ENCODE measurements at places on chromosomes 12 and 14.

- DNase-seq, result no peak
These were observed 124.9 kb upstream of the ATXN7L3B start for GRCh38 chr12:74412606-74413230.

DNA sequence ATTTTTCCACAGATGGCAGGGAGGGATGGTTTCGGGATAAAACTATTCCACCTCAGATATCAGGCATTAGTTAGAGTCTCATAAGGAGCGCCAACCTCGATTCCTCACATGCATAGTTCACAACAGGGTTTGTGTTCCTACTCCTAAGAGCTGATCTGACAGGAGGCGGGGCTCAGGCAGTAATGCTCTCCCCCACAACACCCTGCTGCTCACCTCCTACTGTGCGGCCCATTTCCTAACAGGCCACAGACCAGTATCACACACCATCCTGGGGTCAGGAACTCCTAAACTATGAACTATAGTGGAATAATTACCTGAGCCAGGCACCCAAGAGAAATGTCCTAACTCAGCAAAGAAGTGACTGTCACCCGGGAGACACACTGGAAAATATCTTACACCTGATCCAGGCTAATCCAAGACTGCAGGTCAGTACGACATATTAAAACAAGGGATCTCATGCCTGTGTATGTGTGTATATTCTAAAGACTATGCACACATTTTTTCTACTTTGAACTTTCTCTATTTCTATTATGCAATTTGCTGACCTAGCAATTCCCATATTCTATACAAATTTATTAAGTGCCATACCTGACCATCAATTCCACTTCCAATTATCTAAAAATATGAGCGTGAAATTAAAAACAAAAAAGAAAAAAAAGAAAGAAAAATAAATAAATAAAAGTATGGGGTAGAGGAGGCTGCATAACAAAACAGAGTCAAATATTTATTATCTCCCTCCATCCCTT is 4.7 kb downstream of the NAA25 start:
- no peak for DNase-seq

DNA sequence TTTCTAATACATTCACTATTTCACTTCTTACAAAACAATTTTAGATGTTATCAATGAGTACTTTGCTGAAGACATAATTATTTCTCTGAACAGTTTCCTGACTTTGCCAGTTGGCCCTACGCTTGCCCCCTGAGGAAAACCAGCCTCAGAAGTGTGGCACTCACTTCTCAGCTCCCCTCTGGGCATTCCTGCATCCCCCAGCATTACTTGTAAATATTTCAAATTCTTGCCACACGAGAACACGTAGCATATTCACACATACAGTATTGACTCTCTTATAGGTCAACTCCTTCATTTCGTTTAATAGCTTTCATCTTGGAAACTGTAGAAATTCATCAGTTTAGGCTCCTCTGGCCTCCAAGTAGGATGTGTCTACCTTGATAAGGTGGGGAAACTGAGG is 65.2 kb downstream of the OTX2 start:
- no peak for DNase-seq

DNA sequence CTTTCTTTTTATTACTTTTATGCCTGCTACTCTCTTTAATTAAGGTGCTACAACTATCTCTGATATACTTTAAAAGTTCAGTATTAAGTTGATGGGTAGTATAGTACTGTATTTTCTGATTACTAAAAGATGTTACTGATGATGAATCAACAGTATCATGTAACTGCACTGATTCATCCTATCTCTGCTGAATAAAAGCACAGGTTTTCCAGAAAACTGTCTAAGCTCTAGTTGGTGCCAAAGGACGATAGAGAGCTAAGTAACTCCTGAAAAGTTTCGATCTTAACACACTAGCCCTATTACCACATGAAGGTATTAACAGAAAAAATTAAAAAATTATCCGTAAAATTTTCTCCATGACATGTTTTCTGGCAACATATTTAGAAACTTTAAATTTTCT is 2.1 kb downstream of the SCAF11 start:
- DNase-seq, result no peak

- DNase-seq, result no peak
These were observed 276.0 kb downstream of the ADGRD1 start for GRCh38 chr12:131229426-131230339.

DNA sequence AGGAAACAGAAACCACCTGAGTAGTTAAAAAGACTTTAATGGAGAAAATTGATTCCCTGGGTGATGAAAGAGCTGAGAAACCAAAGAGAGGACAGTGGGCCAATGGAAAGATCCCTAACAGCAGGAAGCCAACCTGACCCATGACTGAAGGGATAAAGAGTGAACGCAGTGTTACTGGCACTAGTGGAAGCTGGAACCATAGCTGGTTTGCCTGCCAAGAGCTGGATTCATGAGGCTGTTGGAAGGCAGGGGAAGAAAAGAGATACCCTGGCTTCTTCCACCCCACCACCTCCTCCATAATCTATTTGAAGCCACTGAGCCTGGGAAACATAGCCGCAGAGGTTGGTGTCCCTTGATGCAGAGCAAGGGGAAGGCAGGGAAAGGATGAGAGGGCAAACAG is 125.5 kb upstream of the PRKD1 start:
- no peak for DNase-seq

GRCh38 chr12:76250256-76250655 is 98.0 kb downstream of the BBS10 start:
- no peak for DNase-seq

DNA sequence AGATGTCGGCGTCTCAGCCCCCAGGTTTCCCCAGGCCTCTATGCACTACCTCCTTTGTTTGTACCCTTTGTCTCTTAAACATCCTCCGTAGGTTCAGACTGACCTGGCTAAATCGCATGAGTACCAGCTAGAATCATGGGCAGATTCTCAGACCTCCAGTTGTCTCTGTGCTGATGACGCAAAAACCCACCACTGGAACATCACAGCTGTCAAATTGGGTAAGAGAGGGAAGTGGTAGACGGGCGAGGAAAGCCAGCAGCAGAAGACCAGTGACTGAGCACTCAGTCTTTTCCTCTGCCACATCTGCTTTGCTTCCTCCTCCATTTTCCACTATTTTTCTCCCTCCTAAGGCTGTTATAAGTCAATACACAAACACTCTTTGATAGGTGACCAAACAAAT is 29.7 kb downstream of the A2ML1 start:
- no peak for DNase-seq

GRCh38 chr12:81296556-81297305 is 218.9 kb downstream of the ACSS3 start:
- no peak for DNase-seq

DNA sequence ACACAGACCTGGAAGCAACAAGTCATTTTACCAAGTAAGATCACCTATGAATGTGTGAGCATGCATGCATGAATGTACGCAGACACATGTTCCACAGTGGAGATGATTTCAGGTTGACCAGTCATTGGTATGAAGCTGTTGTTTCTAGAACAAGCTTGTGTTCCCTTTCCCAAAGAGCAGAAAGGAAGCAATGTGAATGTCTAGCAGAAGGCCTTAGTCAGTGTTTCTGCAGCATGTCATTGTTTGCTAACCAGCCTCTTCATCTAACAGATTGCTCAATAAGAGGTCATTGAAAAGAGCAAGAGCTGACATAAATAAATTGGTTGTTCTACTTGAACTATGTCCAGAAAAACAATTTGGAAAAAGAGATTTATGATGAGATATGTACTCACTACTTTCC is 191.4 kb downstream of the PLCZ1 start:
- DNase-seq, result no peak

DNA sequence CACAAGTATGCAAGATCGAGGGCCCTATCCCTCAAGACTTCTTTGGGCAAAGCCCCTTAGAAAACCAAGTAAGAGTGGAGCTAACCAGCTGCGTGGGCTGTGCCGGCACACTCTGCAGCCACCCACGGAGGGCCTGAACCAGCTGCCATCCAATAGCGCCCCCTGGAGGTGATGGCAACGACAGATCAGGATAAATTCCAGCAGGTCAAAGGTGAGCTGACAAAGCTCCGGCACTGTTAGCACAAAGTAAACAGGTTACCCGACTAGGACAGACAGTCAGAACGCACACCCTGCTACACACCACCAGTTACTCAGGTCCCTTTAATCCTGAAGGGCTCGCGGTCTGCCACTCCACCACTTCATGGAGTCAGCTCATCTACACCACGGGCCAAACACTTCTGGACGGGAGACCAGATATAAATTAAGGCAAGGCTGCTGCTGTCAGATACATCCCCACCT is 4.9 kb downstream of the ZBTB39 start:
- peak; percentile 43 for DNase-seq

DNA sequence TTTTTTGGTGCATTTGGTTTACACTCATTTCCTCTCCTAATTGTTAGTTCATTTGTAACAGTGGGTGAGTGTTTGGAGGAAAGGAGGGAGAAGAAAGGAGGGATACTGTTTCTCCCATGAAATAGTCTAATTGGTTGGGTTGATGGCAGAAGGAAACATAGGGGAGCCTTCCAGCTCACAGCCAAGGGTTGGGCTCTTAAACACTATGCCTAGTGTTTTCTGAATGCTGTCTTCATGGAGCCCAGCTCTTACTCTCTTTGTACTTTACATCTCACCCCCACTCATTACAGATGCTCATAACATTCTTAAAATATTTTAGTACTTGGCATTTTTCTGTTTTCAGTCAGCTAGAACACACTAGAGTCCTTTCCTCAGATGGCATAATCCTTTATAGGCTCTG is 38.2 kb downstream of the BAZ2A start:
- DNase-seq, result no peak

DNA sequence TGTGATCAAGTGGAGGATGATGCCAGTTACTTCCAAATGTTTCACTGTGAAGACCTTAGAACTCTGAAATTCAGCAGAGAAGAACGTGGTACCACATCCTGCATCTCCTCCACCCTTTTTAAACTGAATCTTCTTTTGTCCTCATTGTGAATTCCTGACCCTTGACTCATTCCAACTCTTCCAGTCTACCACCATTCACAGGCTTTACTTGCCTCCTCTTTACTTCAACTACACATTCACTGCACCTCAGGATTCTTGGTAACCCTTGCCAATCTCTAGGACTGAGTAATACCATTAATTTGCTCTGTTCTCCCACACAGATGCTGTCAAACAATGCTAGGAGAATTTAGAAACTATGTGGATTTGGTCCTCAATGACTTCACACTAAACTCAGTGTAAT is 37.3 kb downstream of the PPP1R12A start:
- DNase-seq, result no peak

- DNase-seq, result no peak
These were observed 236.2 kb downstream of the EGLN3 start for GRCh38 chr14:33714527-33715226.

- DNase-seq, result no peak
These were observed 101.3 kb downstream of the PPM1A start for GRCh38 chr14:60350366-60350720.

DNA sequence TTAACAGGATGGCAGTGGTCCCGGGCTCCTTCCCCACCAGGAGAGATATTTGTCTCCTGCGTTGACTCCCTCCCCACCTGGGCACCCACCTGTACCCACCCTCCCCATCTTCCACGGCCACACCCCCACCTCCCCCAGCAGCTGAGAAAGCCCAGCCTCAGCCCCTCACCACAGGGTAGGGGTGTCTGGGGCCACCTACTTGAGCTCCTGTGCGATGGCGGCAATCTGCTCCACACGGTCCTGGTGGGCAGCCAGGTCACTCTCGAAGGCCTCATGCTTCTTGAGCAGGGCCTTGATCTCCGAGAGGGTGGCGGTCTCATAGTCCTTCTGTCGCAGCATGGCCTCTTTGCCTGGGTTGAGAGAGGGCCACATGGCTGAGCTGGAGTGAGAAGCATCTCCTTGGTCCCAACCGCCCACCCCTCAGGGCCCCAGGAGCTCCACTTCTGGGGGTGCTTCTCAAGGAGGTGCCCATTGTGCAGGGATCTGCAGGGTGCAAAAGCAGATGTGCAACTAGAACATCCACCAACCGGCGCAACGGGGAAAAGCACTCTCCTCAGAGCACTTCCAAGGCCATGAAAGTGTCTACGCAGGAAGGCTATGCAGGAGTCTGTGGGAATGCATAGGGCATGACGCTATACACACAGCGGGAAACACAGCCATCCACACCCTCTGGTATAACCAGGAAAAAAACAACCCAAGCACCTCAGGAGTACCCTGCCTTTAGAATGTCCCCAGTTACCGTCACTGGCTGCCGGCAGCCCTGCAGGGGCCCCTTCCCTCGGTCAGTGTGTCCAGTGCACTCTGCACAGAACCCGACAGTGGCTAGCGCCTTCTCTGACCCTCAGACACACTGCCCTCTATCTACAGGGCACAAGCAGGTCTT is 92.6 kb upstream of the ZFP36L1 start:
- DNase-seq, result no peak

DNA sequence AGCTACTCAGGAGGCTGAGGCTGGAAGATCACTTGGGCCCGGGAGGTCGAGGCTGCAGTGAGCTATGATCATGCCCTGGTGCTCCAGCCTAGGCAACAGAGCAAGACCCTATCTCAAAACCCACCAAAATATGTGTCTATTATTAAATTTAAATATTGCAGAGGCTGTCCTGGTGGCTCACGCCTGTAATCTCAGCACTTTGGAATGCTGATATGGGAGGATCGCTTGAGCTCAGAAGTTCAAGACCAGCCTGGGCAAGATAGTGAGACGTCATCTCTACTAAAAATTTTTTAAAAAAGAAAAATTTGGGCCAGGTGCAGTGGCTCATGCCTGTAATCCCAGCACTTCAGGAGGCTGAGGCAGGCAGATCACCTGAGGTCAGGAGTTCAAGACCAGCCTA is 13.9 kb downstream of the PSMA6 start:
- DNase-seq, result no peak

DNA sequence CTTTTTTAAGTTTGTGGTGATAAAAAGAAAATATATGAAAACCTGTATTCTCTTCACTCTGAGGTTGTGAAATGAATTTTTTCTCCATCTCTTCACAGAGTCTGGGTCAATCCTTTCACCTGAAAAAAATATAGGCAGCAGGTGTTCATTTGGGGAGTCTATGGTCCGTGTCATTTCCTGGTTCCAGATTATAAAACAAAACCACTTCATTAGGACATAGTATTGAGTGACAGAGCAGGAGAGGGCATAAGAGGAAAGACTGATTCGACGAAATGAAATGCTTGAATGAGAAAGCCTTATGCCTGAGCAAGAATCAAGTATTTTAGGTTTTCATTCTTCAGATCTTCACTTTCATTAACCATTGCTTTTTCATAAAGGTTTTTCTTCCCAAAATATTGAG is 51.8 kb upstream of the NUAK1 start:
- DNase-seq, result no peak

DNA sequence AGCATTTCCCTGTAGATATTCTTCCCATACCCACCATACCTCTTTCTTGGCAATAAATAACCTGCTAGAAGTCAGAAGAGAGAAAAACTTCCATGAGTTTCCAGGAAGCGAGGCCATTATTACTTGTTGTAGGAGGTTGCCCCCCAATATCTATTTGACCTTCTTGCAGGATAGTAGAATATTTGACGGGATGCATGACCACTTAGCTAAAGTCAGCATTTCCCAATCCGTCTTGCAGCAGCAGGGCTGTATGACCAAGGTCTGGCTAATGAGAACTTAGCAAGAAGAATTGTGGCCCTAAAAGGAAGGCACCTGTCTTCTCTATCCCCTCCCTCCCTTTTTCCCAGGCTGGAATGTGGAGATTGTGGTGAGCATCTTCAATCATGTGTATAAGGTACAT is 51.5 kb downstream of the NINJ2 start:
- DNase-seq, result no peak

- no peak for DNase-seq
These were observed 104.3 kb upstream of the PPFIA2 start for GRCh38 chr12:81863406-81863805.
